Kidney tubule cell (primary cell): ENCODE measurements at places on chromosomes 2 and 18.

DNA sequence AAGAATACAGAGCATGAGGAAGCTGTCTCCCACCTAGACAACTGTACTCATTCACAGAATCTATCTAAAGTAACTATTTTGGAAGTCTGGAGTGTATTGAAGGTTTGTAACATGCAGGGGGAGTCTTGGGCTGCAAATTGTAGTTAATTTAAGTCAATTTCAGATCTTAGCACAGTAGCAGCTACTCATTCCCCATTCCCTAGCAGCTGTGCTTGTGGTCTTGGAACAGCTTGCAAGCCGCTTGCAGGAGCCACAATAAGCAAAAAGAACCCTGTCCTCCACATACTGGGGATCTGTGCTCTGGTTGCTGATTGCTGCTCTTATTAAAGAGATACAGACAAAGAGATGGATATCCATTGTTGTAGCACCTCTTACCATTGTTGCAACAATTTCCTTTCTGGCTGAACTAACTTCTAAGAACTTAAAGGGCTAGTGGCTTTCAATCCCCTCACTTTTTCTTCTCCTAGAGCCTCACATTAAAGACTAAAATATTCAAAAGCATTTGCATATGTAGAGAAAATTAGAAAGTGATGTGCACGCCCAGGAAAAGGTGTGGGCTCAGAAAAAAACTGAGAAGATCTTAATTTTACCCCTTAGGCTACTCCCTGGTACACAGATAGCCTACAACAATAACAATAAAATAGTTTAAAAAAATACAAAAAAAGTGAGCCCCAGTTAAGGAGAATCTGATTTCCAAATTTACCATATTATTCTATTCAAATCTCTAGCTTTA lies 1775.1 kb upstream of the PIK3C3 start:
- DNase-seq: no peak

- no peak for DNase-seq
Measured at GRCh38 chr18:8871489-8871888, 166.1 kb downstream of the MTCL1 start.

DNA sequence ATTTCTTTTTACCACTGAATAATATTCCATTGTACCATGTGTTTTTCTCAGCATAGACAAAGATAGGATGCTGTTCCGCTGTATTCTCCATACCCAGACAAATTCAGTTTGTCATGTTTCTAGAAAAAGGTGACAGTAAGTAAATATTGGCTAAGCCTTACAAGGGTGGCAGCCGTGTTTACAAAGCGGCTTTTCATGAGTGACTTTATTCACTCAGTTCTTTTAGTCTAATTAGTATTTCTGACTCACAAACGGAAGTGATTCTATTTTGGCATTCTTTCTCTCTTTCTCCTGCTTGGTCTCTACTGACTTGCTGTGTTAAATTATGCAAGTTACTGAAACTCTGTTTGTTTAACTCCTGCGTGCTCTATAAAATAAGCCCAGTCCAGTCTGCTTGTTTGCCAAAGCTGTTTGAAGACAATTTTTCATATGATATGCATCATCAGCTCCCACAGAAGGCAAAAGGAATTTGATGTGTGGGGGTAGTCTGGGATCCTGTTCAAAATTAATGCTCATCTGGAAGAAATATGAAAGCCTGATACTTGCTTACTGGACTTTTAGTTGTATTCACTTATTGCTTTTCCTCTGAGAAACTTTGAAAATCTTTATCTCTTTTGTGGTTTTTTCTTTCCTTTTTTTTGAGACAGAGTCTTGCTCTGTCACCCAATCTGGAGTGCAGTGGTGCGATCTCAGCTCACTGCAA lies 2.3 kb upstream of the PLEKHH2 start:
- peak; percentile 68 for DNase-seq

- DNase-seq: no peak
Measured at GRCh38 chr2:5524551-5524950, 167.6 kb upstream of the SOX11 start.

- peak; percentile 31 for DNase-seq
Measured at GRCh38 chr18:48913201-48913600, 37.6 kb downstream of the SMAD7 start.

GRCh38 chr2:2663401-2664036 lies 332.4 kb upstream of the MYT1L start:
- DNase-seq: no peak

DNA sequence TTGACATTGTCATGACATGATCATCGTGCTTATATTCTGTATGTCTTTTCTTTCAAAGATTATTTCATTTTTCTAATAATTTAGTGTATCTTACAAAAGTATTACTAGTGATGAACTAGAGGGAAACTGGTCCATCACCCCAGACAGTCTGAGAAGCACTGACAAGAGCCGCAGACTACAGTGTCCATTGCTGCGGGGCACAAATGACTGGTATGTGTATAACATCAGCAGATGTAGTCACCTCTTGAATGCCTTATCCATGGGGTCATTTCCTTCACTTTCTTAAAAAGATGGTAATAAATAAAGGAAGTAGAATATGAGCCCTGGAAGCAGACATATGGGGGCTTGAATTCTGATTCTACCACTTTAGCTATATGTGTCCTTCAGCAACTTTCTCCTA lies 29.6 kb downstream of the NEMP2 start:
- no peak for DNase-seq

- no peak for DNase-seq
Measured at GRCh38 chr2:79105259-79105658, 15.0 kb upstream of the REG1A start.

GRCh38 chr2:160901613-160902012 lies 258.6 kb upstream of the TANK start:
- no peak for DNase-seq

DNA sequence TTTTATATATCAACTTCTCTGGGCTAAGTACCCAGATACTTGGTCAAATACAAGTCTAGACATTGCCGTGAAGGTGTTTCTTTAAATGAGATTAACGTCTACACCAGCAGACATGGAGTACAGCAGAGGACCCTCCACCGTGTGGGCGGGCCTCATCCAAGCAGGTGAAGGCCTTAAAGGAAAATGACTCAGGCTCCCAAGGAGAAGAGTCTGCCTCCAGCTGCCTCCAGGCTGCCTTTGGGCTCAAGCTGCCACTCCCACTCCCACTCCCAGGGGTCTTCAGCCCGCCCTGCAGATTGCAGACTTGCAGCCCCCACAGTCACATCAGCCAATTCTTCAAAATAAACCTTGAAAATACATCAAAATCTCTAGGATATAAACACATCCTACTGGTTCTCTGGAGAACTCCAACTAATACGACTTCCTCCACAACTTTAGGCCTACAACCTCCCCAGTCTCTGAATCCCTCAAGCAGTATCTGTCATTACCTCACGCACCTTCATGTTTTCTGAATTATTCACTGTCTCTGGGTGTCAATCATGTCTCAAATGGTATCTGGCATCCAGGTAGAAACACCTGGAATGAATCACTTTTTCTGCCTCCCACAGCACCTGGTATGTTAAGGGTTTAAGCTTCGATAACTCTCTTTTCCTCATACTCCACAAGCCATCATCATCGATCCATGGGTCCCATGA lies 6.9 kb downstream of the ITGB1BP1 start:
- DNase-seq: peak; percentile 90

GRCh38 chr2:33059471-33060156 lies 112.9 kb downstream of the LTBP1 start:
- no peak for DNase-seq

DNA sequence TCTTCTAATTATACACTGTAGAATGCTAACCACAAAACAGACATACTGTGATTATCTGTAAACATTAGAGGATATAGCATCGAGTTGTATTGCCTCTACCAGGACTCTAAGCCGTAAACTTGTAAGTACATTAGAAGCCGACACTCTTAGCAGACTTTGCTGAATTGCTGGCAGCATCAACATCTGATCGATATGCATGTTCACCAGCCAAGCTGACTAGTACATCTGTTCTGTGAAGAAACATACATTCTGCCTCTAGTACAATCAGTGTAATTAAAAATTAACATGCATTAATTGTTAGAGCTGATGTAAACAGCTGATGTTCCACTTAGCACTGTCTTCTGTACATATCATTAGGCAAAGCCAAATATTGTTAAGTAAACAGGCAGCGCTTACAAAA lies 502.2 kb downstream of the NR4A2 start:
- DNase-seq: no peak

- no peak for DNase-seq
Measured at GRCh38 chr18:46830633-46831032, 73.8 kb upstream of the ST8SIA5 start.

DNA sequence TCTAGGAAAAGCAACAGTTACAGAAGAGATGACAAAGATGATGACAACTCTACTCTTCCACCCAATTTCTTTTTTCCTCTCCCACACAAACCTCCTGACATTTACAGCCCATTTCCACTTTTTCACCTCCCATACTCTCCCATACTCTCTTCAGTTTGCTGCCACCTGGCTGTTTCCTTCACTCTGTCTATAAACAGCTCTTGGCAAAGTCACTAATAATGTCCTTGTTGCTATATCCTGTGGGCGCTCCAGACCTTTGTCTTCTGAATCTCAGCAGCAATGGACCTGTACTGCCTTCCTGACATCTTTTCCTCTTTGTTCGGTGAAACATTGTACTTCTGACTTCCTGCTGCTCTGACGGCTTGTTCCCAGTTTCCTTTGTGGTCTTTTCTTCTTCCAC lies 60.7 kb upstream of the CAVIN2 start:
- no peak for DNase-seq

DNA sequence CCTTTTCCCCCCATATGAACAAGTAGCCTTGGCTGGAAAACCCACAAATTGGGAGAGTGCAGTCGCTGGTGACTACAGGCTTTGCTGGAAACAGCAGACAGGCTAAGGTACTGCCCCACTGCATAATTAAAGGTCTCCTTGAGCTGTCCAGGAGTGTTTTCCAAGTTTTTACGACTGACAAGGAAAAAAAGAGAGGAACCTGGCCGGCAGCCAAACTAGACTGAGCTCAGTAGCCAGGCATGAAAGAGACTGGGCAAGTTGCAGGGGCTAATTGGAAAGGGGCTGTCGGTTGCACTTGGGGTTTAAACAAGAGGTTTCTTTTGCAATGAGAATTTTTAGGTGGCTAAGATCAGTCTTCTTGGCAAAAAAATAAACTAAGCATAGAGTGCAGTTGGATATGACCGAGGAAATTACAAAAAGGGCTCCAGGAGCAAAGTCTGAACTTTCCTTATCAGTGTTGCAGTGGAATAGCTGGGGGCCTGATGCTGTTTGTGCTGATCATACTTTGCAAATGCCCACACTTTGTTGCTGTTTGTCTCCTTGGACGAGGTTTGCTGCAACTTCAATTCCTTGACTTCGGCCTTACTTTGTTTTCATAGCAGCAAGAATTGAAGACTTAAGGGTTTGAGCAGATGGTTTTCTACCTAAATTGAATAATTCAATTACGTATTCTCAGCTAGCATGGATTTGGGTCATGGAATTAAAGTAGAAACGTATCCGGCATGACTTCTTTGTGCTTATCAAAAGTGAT lies 2.1 kb downstream of the GULP1 start:
- peak; percentile 90 for DNase-seq

GRCh38 chr2:18242716-18243115 lies 317.7 kb downstream of the RDH14 start:
- DNase-seq: no peak

DNA sequence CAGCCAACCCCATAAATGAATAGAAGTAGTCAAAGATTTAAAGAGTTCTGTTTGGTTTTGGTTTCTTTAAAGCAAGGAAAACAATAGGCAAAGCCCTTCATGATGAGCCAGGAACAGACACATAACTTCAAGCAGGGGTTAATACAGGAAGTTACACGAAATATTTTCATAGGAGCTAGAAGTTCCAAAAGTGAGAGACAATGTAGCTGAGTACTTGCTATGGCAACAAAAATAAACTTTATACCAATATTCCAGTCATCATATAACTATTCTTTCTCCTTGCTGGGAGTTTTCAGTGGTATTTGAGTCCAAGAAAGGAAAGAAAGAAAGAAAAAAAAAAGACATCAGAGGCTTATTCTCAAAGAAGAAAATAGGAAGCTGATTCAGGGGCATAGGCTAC lies 56.2 kb downstream of the COBLL1 start:
- peak; percentile 45 for DNase-seq
